ENCODE measurements at places on chromosomes 12 and 14.
A peak's percentile ranks its signal among the peaks of the same experiment; 100 is the strongest.

DNA sequence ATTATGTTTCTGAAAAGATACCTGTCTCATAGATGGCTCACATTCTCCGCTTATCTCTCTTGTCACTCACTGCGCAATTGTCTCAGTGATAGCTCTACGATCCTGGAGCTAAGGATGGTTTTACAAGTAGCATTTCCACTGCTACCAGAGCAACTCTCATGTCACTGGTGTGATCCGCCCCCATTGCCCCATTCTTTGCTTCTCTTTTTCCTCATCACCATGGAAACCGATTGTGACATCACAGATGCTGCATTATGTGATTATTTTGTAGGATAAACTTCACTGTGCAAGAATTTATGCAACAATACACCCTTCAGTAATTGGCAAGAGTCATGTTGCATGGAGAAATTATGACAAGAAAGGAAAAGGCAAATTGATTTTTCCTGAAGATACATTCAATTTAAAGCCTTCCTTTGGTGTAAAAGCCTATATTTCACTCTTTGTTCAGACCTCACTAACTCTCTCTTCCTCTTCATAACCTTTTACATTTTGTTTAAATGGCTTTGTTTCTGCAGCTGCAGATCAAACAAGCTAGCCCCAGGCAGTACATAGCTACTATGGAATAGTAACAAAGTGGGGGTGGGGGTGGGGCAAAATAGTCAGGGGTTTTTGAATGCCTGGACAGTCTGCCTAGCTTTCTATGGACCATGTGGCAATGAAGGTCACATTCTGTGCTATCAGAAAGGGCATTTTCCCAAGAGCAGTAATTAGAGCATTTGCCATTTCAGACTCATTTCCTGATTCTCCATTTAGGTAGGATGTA lies 539.8 kb downstream of the NRXN3 start:
- H3K4me1 ChIP-seq: peaks cover 23% of the 10 kb centered on the region
- no peak overlapping the region for H3K4me3 ChIP-seq
- H3K36me3 ChIP-seq: no peaks in the 10 kb centered on the region
- no peaks in the 10 kb centered on the region for H3K27me3 ChIP-seq
- no peak overlapping the region for H3K27ac ChIP-seq

DNA sequence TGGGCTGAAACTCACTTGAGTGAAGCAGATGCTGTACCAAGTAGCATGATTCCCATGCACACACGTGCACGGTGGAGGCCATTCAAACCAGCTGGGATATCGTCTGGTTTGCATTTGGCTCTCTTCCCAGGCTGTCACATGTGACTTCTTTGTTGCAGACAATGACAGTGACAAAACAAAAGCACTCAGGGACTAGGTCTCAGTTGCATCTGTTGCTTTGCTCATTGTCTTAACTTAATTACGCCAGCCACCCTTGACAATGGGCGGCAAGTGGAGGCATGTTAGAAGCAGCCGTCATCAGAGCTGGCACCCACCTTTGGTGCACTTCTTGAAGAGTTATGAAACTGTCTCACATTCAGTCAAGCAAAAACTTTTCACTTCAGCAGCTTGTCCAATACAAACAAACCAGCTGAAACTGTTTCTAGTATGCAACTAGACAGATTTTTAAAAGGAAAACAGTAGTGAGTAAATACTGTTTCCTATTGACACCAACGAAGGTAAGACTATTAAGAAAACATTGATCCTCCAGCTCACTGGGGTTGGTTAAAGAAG lies 74.3 kb downstream of the IGF1 start:
- peaks cover 3% of the 10 kb centered on the region for H3K4me1 ChIP-seq
- H3K27me3 ChIP-seq: no peaks in the 10 kb centered on the region
- H3K36me3 ChIP-seq: no peaks in the 10 kb centered on the region
- peak; percentile 42 for DNase-seq
- H3K27ac ChIP-seq: no peak overlapping the region

DNA sequence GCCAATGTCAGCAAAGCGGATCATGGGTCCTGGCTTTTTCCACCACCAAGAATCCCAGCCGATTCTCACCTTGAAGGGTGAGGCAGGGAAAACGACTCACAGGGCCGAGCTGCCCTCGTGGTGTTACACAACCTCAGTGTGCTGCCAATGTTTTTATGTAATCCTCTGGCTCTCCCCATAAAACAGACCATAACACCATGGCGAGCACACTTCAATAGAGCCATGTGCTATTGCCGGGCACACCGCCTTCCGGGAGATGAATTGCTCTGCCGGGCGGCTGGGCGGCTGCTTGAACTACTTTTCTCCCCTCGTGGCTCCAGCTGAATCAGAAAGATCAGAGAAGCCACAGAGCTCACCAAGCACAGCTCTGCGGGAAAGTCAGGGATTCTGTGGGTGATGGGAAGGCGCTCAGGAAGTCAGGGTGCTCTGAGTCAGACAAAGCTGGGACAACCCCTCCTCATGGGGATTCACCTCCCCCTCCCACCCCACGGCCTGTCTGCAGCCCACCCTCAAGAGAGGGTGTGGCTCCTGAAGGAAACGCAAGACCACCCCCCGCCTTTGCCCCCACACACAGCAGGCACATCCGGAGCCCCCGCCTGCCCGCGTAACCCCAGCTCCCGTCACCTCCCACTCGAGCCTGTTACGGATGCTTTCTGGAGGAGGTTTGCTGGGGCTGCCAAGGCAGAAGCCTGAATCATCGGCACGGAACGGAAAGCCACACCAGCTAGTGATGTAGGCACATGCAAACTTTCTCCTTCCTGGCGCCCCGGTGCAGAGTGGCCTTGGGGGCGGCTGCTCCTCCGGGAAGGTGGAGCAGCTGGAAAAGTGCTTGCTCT lies 1.8 kb downstream of the GALNT9 start:
- no peak for DNase-seq
- H3K36me3 ChIP-seq: no peaks in the 10 kb centered on the region

DNA sequence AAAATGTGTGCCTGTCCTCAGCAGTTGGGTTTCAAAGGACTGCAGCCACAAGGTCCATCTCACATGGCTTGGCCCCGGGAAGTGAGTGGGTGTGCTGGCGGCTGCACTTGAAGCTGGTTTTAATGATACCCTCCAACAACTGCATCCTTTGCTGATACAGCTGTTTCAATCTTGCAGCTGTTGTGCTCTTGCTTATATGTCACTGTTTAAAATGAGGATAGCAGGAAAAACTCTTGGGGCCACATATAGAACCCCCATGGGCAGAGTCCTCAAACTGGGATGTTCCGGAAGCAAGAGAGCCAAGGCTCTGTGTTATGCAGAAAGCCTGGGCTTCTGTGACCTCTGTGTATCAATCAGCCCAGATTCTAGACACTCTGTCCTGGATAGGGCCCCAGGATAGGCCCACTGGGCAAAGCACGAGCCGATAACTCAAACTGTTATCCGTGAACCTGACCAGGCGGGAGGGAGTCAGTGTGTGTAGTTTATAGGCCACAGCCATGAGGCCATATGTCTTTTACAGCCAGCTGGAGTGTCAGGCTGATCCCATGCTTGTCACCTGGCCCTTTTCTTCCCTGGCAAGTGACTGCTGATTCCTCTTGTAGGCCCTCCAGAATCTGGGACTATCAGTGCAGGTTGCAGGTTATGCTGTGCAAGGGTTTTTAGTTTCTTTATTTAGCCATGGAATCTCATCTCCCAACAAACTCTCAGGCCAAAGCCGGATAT lies 74.3 kb downstream of the SSPN start:
- no peaks in the 10 kb centered on the region for H3K36me3 ChIP-seq
- no peaks in the 10 kb centered on the region for H3K27me3 ChIP-seq
- H3K27ac ChIP-seq: no peak overlapping the region
- DNase-seq: no peak
- H3K4me3 ChIP-seq: no peak overlapping the region

DNA sequence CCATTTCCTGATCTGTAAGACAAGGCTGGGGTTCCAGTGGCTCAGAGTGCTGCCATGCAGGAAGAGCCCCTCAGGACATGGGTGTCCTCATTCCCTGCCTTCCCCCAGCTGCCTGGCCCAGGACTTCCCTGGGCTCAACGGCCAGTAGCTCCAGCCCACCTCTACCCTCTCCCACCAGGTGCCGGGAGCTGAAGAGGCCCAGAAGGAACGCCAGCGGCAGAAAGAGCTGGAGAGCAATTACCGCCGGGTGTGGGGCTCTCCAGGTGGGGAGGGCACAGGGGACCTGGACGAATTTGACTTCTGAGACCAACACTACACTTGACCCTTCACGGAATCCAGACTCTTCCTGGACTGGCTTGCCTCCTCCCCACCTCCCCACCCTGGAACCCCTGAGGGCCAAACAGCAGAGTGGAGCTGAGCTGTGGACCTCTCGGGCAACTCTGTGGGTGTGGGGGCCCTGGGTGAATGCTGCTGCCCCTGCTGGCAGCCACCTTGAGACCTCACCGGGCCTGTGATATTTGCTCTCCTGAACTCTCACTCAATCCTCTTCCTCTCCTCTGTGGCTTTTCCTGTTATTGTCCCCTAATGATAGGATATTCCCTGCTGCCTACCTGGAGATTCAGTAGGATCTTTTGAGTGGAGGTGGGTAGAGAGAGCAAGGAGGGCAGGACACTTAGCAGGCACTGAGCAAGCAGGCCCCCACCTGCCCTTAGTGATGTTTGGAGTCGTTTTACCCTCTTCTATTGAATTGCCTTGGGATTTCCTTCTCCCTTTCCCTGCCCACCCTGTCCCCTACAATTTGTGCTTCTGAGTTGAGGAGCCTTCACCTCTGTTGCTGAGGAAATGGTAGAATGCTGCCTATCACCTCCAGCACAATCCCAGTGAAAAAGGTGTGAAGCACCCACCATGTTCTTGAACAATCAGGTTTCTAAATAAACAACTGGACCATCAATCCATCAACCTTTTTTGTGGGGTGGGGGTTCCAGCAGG lies 17.6 kb downstream of the AGAP2 start:
- H3K36me3 ChIP-seq: no peaks in the 10 kb centered on the region
- H3K4me3 ChIP-seq: no peak overlapping the region
- H3K27me3 ChIP-seq: peaks cover 33% of the 10 kb centered on the region
- H3K4me1 ChIP-seq: no peaks in the 10 kb centered on the region
- no peak for DNase-seq

- no peak overlapping the region for H3K27ac ChIP-seq
- H3K27me3 ChIP-seq: no peaks in the 10 kb centered on the region
- H3K4me3 ChIP-seq: no peak overlapping the region
- no peak for DNase-seq
- no peaks in the 10 kb centered on the region for H3K36me3 ChIP-seq
Observed at GRCh38 chr14:42554091-42554490, 947.4 kb downstream of the LRFN5 start.

DNA sequence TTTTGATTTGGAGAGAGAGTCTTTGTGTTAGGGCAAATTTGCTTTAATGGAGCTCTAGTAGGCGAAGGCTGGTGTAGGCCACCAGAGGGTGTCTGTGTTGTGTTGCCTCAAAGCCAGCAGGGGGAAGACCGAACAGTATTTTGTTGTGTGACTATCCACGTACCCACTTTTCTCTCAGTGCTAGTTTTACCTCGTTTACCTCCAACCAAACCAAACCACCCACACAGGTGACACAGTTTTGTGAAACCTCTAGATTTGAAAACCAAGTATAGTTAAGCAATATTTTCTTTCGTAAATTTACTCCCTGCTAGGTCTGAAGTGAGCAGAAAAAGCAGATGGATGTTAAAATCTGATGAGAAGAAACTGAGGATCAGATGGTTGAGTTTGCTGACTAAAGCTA lies 36.3 kb upstream of the NPFF start:
- H3K27me3 ChIP-seq: no peaks in the 10 kb centered on the region
- H3K27ac ChIP-seq: peak overlapping the region; percentile 24
- DNase-seq: peak; percentile 75
- no peak overlapping the region for H3K4me3 ChIP-seq
- peaks cover 4% of the 10 kb centered on the region for H3K36me3 ChIP-seq
- H3K4me1 ChIP-seq: no peaks in the 10 kb centered on the region

GRCh38 chr12:10366875-10367274 lies 23.0 kb downstream of the KLRK1 start:
- no peaks in the 10 kb centered on the region for H3K27me3 ChIP-seq
- H3K27ac ChIP-seq: no peak overlapping the region
- H3K4me3 ChIP-seq: no peak overlapping the region
- peaks cover 37% of the 10 kb centered on the region for H3K4me1 ChIP-seq

DNA sequence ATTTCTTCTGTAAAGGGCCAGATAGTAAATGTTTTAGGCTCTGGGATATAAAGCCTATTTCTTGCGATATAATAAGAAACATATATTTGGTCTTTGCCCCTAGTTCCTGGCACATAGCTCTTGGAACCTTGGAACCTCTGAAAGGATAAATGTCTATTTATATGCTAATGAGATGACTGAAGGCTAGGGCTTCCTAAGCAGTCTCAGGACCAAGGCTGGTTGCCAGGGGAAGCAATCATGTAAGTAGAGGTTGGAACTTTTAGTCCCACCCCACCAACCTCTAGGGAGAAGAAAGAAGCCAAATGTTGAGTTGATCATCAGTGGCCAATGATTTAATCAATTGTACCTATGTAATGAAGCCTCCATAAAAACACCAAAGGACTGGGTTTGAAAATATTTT lies 26.6 kb upstream of the NFYB start:
- H3K27me3 ChIP-seq: no peaks in the 10 kb centered on the region
- peak; percentile 40 for DNase-seq
- no peaks in the 10 kb centered on the region for H3K36me3 ChIP-seq

DNA sequence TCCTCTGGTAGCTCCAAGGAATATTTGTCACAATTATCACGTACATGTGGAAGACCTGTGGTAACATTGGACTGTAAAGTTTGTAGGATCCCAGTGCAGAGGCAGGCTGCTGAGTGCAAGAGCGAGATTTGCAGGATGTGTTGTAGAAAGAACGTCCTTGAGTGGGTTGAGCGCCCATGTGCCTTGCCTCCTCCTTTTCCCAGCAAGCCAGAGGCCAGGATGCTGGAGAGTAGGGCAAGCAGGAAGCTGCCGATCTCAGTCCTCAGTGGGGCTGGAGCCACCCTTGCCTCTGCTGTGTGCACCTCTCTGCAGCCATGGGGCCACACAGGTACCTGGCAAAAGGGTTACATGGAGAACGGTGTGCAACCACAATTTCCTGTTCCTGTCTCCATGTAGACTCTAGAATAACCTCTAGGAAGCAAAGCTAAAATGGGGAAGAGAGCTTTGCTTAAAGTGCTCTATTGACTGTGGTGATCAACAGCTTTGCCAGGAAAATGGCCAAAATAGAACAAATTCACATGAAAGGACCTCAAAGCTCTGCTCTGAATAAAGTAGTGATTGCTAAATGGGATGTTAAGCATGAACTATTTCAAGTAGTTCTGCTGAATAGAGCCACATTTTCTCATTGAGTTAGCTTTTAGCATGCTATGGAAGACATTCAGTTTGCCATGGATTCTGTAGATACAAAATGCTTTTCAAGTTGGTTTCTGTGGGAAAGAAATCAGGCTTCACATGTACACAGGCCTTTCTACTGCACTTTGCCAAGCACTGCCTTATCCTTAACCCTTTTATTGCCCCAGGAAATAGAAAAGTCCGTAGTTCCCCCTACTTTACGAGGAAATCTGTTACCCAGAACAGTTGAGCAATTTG lies 37.4 kb downstream of the ANKRD9 start:
- H3K4me1 ChIP-seq: no peaks in the 10 kb centered on the region
- H3K27me3 ChIP-seq: no peaks in the 10 kb centered on the region
- H3K4me3 ChIP-seq: no peak overlapping the region
- no peaks in the 10 kb centered on the region for H3K36me3 ChIP-seq

- H3K27me3 ChIP-seq: no peaks in the 10 kb centered on the region
- H3K4me1 ChIP-seq: no peaks in the 10 kb centered on the region
- no peaks in the 10 kb centered on the region for H3K36me3 ChIP-seq
Observed at GRCh38 chr14:84086714-84087113, 1443.2 kb upstream of the FLRT2 start.

GRCh38 chr12:117098361-117099217 lies 627 bp downstream of the TESC start:
- peaks cover 32% of the 10 kb centered on the region for H3K27me3 ChIP-seq
- H3K4me1 ChIP-seq: peaks cover 29% of the 10 kb centered on the region
- no peaks in the 10 kb centered on the region for H3K36me3 ChIP-seq
- peak; percentile 38 for DNase-seq
- peak overlapping the region; percentile 74 for H3K4me3 ChIP-seq
- H3K27ac ChIP-seq: no peak overlapping the region
